Fibroblast of the aortic adventitia (primary cell): ENCODE measurements at places on chromosomes 1 and 21.

GRCh38 chr1:26529405-26529654, 231 bp upstream of the RPS6KA1 start:
- DNase-seq: no peak

DNA sequence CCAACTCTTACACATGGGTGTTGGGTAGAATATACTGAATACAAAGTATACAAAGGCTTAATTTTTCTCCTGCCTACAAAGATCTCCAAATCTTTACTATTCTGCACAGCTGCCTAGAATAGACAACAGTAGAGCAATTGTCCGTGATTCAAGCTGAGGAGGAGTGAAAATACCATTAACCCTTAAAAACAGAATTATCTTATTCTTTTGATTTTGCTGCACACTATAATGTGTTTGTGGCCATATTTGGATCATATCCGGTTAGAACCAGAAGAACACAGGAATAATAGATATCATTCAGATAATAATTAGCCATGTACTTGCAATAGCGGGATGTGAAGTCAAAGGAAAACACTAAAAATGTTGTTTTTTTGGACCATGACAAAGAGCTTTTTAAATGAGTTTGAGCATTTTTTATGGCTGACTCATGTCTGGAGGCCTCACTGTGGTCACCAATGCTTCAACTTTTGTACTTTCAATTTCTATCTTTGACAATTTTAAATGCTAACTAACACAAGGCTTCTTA, 197.6 kb upstream of the FOXD3 start:
- DNase-seq: peak; percentile 86

GRCh38 chr1:204445860-204446412, 34.3 kb upstream of the PPP1R15B start:
- peak; percentile 26 for DNase-seq

DNA sequence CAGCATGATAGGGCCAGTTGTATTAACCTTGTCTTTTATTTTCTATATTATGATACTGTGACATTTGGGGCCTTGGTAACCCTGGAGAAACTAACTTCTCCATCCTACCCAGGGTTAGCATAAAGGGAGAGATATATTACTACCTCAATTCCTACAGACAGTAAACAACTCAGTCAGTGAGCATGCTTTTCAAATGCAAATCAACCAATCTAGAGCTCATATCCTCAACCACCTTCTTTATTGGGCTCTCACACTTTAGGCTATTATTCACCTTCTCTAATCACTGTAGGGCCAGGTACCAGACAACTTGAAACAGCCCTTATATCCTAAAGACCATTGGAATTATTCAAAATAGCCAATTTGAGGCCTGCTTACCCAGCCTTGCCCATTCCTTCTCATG, 477.6 kb downstream of the PTPRC start:
- DNase-seq: no peak

DNA sequence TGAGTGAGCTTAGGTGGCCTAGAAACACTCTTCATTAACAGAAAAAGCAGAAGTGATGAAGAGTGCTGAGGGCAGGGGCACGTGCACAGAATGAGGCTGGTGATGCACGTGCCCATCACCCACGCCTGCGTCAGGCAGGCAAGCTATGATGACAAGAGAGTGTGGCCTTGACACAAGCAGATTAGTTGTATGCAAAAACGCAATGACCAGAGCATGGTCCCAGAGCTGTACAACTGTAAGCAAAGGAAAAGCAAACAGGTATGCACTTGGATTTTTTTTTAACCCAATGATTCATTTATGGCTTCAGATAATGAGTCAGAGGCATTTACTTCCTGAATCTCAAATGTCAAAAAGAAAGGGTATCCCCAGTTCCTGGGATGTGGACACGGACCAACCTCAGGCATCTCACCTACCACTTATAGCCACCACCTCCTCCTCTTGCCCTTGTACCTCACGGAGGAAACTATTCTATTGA, 9.1 kb upstream of the TMEM61 start:
- no peak for DNase-seq

DNA sequence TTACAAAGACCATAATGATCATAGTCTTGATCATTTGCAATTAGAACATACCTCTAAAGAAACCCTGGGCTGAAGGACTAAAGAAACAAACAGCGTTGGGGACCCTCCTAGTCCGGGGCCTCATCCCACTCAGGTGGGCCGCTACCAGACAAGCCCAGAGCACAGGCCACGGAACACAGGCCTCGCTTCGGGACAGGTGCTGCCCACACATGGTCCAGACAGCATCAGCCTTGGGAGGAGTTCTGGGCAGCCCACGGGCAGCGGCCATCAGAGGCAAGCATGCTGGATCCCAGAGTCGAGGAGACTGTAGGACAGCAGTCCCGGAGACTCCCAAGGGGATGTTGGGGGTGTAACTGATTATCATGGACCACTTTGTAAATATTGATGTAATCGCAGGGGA, 4.9 kb downstream of the C2CD2 start:
- no peak for DNase-seq

DNA sequence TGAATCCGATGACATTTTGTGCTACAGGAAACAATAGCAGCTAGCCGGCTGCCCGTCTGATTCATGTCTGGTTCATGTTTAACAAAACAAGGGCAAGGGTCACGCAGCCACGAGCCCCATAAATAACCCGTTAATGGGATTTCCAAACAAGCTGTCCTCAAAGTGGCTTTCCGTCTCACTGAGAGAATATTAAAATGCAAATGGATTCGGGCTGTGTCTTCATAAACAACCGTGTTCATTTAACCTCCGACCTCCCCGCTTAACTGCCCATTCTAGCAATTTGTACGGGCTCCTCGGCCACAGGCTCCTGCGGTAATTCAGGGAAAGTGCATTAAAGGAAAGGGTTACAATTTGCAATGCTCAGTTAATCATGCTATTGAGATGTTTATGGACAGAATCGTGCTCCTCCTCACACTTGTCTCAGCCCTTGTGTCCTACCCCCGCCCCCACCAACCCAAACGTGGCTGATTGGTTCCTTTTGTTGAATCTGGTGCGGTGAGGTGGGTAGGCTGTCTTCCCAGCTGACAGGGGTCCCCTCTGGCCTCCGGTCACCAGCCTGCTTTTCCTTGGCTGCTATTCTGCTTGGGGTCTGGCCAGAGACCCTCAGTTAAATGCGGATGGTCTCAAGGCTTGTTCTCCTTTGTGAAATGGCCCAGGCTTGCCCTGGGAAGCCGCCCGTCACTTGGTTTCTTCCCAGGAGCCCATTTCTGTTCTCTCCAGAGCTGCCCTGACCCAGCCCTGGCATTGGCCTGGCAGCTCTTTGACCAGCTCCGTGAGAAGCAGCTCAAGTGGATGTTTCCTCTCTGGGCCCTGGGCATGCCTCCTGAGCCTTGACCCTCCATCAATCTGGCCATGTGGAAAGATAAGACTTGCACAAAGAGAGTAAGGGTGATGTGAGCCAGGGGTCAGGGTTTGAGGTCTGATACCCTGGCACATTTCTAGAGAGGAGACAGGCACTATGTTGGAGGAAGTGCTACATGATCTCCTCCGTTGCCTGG, 200.7 kb upstream of the POU3F1 start:
- no peak for DNase-seq

GRCh38 chr1:47875831-47876586, 121.2 kb downstream of the TRABD2B start:
- DNase-seq: no peak

- no peak for DNase-seq
Measured at GRCh38 chr1:12798911-12799310, 7.7 kb downstream of the PRAMEF1 start.

- DNase-seq: peak; percentile 57
Measured at GRCh38 chr1:43554444-43554992, 23.8 kb downstream of the PTPRF start.

DNA sequence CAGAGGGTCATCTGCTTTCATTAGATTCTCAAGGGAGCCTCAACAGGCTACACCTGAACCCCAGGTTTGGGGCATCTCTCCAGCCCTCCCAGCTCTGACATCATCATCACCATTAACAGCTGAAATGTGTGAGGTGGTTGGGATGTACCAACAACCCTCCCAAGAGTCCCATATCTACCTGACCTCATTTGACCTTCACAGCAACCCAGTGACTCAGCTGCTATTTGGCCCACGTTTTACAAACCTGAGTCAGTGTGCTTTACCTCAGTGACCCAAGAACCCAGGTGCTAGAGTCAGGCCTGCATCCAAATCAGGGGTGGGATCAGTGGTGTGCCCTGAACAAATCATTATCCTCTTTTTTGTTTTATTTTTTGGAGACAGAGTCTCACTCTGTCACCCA, 53.3 kb upstream of the TINAGL1 start:
- no peak for DNase-seq

GRCh38 chr1:44267438-44267837, 54.2 kb downstream of the DMAP1 start:
- DNase-seq: no peak

DNA sequence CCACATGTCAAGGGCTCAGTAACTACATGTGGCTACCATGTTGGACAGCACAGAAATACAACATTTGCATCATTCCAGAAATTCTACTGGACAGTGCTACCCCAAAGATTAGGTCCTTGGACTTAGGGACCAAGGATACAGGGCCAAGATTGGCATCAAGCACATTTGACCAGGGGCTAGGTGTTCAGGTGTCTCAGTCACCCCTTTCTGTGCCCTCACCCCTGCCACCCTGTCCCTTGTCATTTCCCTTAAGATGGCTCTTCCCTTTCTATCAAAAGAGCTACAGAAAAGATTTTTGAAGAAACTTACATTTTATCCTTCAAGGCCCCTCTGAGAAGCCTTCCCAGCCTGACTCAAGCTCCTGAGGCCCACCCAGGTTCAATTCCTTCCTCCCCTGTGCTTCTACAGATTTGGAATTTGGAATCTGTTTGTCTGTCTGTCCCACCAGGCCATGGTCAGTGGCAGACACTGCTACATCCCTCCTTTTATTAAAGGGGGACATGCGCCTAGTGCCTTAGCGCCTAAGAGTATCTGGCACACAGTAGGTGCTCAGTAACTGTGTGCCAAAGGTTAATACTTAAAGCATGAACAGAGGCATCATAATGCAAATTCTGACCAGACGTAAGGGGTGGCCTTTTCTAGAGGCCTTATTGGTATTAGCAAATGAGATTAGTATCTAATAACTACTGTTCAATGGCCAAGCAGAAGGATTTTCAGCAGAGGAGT, 21.4 kb downstream of the CSF1 start:
- DNase-seq: peak; percentile 6

- no peak for DNase-seq
Measured at GRCh38 chr1:50278410-50278809, 144.8 kb downstream of the DMRTA2 start.

DNA sequence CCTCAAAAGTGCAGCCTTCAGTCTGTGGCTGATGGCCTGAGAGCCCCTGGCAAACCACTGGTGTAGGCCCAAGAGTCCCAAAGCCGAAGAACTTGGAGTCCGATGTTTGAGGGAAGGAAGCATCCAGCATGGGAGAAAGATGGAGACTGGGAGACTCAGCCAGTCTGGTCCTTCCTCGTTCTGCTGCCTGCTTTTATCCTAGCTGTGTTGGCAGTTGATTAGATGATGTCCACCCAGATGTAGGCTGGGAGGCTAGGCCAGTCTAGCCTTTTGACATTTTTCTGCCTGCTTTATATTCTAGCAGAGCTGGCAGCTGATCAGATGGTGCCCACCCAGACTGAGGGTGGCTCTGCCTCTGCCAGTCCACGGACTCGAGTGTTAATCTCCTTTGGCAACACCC, 1.1 kb upstream of the LYPD8 start:
- no peak for DNase-seq

DNA sequence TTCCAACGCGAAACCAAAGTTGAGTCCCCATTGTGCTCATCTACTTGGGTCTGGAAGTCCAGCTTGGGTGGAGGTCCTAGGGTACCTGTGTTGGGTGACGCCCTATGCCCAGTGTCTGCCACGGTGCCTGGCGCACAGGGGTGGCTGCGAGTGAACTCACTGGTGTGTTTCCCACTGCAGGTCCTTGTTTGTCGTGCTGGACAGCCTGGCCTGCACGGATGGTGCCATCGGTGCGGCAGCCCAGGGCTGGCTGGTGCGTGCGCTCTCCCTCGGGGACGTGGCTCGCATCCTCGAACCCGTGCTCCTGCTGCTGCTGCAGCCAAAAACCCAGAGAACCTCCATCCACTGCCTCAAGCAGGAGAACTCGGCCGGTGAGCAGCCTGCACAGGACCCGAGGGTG, 80.4 kb upstream of the MORC3 start:
- no peak for DNase-seq

DNA sequence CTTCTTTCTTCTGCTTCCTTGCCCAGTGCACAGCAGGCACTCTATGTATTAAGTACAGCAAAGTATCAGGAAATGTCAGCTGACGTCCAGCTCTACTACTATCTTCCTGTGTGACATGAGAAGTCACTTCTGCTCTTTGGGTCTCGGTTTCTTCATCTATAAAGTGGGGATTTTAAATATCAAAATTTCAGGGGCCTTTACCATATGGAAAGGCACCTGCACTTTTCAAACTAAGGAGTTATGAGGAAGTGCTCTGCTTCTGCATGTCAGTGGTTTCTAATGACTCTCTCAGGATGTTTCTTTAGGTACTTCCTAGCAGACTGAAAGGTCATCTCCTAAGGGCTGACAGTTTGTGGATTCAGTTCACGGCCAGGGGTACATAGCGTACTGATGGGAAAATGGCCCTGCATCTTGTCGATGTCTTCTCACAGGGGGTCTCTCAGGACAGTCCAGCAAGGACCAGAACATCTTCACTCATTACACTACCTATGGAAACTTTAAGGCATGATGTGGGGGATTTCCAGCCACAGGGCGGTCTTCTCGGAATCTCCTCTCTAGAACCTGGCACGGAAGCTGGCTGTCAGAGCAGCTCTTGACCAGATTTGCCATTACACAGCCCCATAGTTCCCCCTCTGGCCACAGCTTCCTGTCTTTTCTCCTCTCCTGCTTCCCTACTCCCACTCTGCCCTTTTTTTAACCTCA, 42.0 kb upstream of the MTF1 start:
- DNase-seq: no peak

DNA sequence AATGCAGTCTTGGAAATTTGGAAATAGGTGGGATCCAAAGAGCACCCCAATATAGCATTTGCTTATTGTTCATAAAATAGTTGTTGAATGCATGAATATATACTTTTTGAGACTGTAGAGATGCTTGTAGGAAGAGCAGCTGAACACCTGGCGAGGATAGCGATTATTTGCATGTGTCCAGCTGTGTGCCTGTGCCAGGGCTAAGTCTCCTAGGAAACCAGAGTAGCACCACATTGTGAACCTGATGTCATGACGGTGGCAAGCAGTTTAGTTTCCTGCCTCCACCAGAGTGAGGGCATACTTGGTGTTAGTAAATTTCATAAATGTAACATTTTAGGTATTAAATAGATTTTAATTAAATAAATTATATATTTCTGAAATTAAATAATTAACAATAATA, 37.3 kb upstream of the IRF2BP2 start:
- DNase-seq: no peak

DNA sequence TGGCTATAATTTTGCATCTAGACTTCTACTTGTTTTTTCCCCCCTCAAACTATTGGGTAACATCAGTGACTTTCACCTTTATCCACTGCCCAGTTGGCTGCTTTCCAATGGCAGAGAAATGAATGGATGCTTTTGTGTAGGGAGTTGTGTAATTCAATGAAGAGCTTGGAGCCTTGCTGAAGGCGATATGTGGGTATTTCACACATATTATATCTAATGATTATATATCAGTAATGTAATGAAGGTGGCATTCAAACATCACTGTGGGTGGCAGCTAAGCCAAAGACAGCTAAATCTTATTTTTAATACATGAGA, 81.2 kb downstream of the TGFB2 start:
- peak; percentile 84 for DNase-seq

GRCh38 chr1:226541231-226541630, 7.3 kb upstream of the STUM start:
- no peak for DNase-seq
